Activated naive CD4-positive, alpha-beta T cell treated with anti-CD3 and anti-CD28 coated beads, Interleukin-2, amount 10 ng/mL, durations not matched to agents 7 days and 5 days (primary cell): ENCODE measurements at places on chromosomes 5 and 9.

GRCh38 chr9:104606152-104606551 is 725 bp upstream of the OR13C2 start:
- DNase-seq = no peak
- H3K36me3 ChIP-seq = no peaks in the 10 kb centered on the region
- no peaks in the 10 kb centered on the region for H3K4me1 ChIP-seq
- H3K27ac ChIP-seq = no peak overlapping the region

- peaks cover 29% of the 10 kb centered on the region for H3K27me3 ChIP-seq
- no peak overlapping the region for H3K27ac ChIP-seq
- peaks cover 12% of the 10 kb centered on the region for H3K36me3 ChIP-seq
- peak overlapping the region; percentile 11 for H3K4me3 ChIP-seq
These were observed 1.8 kb upstream of the MACROH2A1 start for GRCh38 chr5:135400866-135401265.

- H3K27ac ChIP-seq = no peak overlapping the region
- H3K4me1 ChIP-seq = no peaks in the 10 kb centered on the region
- H3K4me3 ChIP-seq = no peak overlapping the region
- H3K36me3 ChIP-seq = no peaks in the 10 kb centered on the region
- H3K27me3 ChIP-seq = no peaks in the 10 kb centered on the region
- no peak for DNase-seq
These were observed 47.2 kb upstream of the FBXL7 start for GRCh38 chr5:15452781-15453180.

GRCh38 chr9:87337335-87338087 is 160.2 kb upstream of the DAPK1 start:
- H3K27ac ChIP-seq = no peak overlapping the region
- H3K4me1 ChIP-seq = peaks cover 5% of the 10 kb centered on the region
- DNase-seq = no peak

GRCh38 chr5:57693488-57694305 is 211.1 kb upstream of the ACTBL2 start:
- no peaks in the 10 kb centered on the region for H3K36me3 ChIP-seq
- H3K27me3 ChIP-seq = peaks cover 5% of the 10 kb centered on the region
- no peak for DNase-seq
- H3K27ac ChIP-seq = peak overlapping the region; percentile 35
- H3K4me3 ChIP-seq = no peak overlapping the region

GRCh38 chr5:117054911-117055310 is 480.3 kb upstream of the SEMA6A start:
- H3K4me3 ChIP-seq = no peak overlapping the region
- H3K27me3 ChIP-seq = no peaks in the 10 kb centered on the region
- no peak for DNase-seq
- H3K4me1 ChIP-seq = no peaks in the 10 kb centered on the region
- H3K27ac ChIP-seq = no peak overlapping the region

DNA sequence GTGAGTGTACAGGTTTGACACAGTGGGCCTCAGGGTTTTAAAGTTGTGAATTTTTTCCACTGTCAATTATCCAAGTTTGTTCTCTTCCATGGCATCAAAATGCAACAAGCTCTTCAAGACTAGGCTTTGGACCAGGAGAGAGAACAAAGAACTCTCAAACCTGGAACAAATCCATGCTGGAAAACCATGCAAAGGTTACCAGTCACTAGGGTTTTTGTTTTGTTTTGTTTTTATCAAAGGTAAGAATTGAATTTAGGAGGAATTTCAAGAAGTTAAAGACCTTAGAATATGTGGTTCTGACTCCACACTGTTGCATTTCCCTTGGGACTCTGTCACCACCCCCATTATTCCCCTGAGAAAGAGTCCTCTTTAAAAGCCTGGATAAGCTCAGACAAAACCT is 191.1 kb upstream of the PIK3R1 start:
- H3K4me3 ChIP-seq = no peak overlapping the region
- H3K36me3 ChIP-seq = no peaks in the 10 kb centered on the region
- no peaks in the 10 kb centered on the region for H3K4me1 ChIP-seq

GRCh38 chr9:84218322-84218721 is 122.2 kb downstream of the SLC28A3 start:
- no peak for DNase-seq
- H3K36me3 ChIP-seq = no peaks in the 10 kb centered on the region
- H3K27ac ChIP-seq = no peak overlapping the region

- no peak for DNase-seq
- H3K27ac ChIP-seq = no peak overlapping the region
- no peak overlapping the region for H3K4me3 ChIP-seq
- H3K36me3 ChIP-seq = no peaks in the 10 kb centered on the region
These were observed 35.4 kb upstream of the TGFBI start for GRCh38 chr5:135993335-135993879.

GRCh38 chr5:153573326-153574033 is 83.0 kb downstream of the GRIA1 start:
- H3K27ac ChIP-seq = no peak overlapping the region
- no peaks in the 10 kb centered on the region for H3K36me3 ChIP-seq
- no peaks in the 10 kb centered on the region for H3K4me1 ChIP-seq

- H3K36me3 ChIP-seq = no peaks in the 10 kb centered on the region
- no peaks in the 10 kb centered on the region for H3K27me3 ChIP-seq
- no peak overlapping the region for H3K27ac ChIP-seq
- H3K4me1 ChIP-seq = no peaks in the 10 kb centered on the region
- H3K4me3 ChIP-seq = no peak overlapping the region
- no peak for DNase-seq
These were observed 23.8 kb upstream of the TRPM3 start for GRCh38 chr9:71145179-71145578.

DNA sequence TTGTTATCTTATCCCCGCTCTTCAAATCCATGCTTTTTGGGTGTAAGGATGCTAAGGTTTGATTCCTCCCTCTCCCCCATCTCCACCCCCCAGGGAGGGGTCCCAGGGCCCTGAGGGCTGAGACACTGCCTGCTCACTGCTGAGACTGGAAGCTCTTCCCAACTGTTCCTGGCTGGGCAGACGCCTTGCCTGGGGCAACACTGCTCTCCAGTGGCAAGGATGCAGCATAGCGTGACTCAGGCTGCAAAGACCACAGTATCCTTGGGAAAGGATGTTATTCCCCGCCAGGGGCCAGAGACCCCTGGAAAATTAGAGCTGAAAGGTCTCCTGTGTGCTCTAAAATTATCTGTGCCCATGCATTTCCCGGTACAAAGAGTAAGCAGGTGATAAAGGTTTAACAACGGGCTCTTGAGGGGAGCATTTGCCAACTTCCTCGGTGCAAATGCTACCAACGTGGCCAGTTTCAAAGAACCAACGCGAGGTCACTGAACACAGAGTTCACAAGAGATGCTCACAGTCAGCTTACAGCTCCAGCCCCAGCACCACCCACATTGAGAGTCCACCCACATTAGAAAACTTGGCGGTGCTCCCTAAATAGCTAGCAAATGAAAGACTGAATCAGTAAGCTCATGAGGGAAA is 271.9 kb downstream of the NSG2 start:
- H3K4me1 ChIP-seq = peaks cover 2% of the 10 kb centered on the region
- no peak overlapping the region for H3K27ac ChIP-seq
- DNase-seq = no peak
- peaks cover 28% of the 10 kb centered on the region for H3K27me3 ChIP-seq
- H3K36me3 ChIP-seq = no peaks in the 10 kb centered on the region
- H3K4me3 ChIP-seq = no peak overlapping the region

GRCh38 chr5:79547429-79547822 is 33.5 kb upstream of the HOMER1 start:
- no peaks in the 10 kb centered on the region for H3K36me3 ChIP-seq
- DNase-seq = no peak
- H3K4me3 ChIP-seq = no peak overlapping the region
- H3K27ac ChIP-seq = no peak overlapping the region

DNA sequence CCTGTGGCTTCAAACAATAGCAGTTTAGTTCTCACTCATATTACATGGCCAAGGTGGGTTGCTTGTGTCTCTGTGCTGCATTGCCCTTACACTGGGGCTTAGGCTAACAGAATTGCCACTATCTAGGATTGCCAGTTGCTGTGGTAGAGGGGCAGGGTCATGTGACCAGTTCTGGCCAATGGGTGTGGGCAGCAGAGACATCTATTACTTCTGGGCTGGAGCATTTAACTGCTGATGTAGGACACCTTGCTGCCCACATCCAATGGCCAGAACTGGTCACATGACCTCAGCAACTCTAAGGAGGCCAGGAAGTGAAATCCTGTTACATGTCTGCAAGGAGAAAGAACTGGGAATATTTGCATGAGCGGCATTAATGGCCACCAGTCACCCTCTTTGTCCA is 199.3 kb downstream of the C9orf152 start:
- H3K27me3 ChIP-seq = peaks cover 21% of the 10 kb centered on the region
- H3K27ac ChIP-seq = no peak overlapping the region
- H3K4me3 ChIP-seq = no peak overlapping the region
- peaks cover 38% of the 10 kb centered on the region for H3K4me1 ChIP-seq
- peaks cover 34% of the 10 kb centered on the region for H3K36me3 ChIP-seq

GRCh38 chr5:131265311-131265803 is 1.5 kb downstream of the CDC42SE2 start:
- no peak for DNase-seq
- peak overlapping the region; percentile 74 for H3K4me3 ChIP-seq
- H3K36me3 ChIP-seq = peaks cover 24% of the 10 kb centered on the region
- peaks cover 54% of the 10 kb centered on the region for H3K4me1 ChIP-seq

GRCh38 chr5:83396662-83397061 is 74.9 kb upstream of the VCAN start:
- no peaks in the 10 kb centered on the region for H3K36me3 ChIP-seq
- no peaks in the 10 kb centered on the region for H3K4me1 ChIP-seq
- no peaks in the 10 kb centered on the region for H3K27me3 ChIP-seq
- no peak overlapping the region for H3K4me3 ChIP-seq
- no peak overlapping the region for H3K27ac ChIP-seq

DNA sequence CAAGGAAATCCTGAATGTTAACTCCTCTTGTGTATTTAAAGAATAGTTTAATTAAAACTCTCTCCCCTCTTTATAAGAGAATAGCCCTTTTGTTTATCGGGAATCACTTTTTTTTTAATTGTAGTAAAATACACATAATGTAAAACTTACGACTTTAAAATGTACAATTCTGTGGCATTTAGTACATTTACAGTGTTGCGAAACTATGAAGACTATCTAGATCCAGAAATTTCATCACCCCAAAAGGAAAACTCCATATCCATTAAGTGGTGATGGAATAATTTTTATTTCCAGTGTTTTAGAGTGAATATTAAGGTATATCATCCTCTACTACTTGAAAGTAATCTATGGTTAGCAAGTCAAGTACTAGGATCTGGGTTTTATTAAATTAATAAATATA is 36.8 kb downstream of the KDM3B start:
- no peak overlapping the region for H3K4me3 ChIP-seq
- H3K36me3 ChIP-seq = peaks cover 37% of the 10 kb centered on the region
- H3K4me1 ChIP-seq = no peaks in the 10 kb centered on the region
- no peak overlapping the region for H3K27ac ChIP-seq
- H3K27me3 ChIP-seq = no peaks in the 10 kb centered on the region
